ENCODE measurements at places on chromosomes 4 and X. TPM values are rescaled to one million over a fixed set of nuclear protein-coding genes. Genes with fewer than 3 reads are reported as not detected.

Gene NEUROG2
- not detected for total RNA-seq

DNA sequence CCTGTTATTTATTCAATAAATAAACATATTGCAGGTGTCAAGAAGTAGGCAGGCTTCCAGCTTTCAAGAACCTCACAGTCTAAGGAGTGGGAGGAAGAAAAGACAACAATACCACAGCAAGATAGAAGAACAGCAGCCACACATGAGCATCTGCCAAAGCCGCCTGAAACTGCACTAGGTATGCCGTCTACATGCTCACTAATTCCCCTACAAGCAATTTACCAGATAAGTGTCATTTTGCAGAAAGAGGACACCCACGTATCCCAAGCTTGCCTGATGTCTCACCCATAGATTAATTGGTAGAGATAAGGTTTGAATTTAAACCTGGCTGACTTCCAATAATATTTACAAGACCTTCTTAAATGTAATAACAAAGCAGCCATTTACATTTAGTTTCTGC, 439.4 kb upstream of the CPEB2 start:
- DNase-seq: no peak

GRCh38 chr4:78424461-78424860, 127.1 kb upstream of the ANXA3 start:
- no peak for DNase-seq

GRCh38 chr4:43457866-43458265, 565.4 kb downstream of the GRXCR1 start:
- DNase-seq: no peak

DNA sequence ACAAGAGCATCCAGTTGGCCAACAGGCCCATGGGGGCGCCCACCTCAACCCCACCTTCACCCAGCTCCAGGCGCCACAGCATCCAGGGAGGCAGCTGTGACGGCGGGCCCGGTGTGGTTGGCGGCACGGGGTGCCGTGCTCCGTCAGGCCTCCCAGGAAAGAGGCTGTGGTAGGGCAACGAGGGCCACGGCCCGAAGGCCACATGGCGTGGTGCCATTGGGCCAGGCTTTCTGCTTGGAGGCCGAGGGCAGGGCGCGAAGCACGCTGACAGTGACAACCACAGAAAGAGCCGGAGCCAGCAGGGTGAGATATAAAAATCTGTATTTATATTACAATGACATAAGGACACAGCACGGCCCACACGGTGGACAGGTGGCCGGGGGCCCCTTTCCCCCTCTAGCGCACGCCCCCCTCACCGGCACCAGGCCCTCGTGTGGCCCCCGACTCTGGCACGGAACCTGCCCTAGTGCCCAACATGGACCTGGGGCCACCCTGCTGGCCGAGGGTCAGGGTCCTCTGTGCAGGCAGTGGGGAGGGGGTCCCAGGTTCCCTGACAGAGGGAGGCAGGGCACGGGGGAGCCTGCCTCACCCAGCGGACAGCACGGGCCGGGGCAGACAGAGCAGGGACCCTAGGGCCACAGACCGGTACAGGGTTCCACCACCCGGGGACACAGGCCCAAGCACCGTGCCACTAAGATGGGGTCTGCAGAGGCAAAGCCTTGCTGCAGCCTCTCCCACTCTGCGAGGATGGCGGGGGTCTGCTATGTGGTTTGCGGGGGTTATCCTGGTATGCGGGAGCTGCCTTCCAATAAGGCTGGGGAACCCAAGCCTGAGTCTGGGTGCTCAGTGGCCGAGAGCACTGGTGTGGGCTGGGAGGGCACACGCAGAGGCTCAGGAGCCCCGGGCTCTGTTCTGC, 5.5 kb upstream of the HAUS3 start:
- DNase-seq: no peak

- no peak for DNase-seq
Observed at GRCh38 chrX:71251466-71251973, 2.4 kb downstream of the ZMYM3 start.

Measured in thoracic aorta (tissue), 2 donors.